Activated naive CD4-positive, alpha-beta T cell treated with anti-CD3 and anti-CD28 coated beads, Interleukin-2, amount 10 ng/mL, durations not matched to agents 7 days and 5 days (primary cell): ENCODE measurements at places on chromosomes 6 and 20.
A peak's percentile ranks its signal among the peaks of the same experiment; 100 is the strongest.

GRCh38 chr6:160378882-160379281 is 30.7 kb downstream of the SLC22A3 start:
- no peak for DNase-seq

- no peak for DNase-seq
Measured at GRCh38 chr6:49370518-49370917, 92.5 kb downstream of the MMUT start.

DNA sequence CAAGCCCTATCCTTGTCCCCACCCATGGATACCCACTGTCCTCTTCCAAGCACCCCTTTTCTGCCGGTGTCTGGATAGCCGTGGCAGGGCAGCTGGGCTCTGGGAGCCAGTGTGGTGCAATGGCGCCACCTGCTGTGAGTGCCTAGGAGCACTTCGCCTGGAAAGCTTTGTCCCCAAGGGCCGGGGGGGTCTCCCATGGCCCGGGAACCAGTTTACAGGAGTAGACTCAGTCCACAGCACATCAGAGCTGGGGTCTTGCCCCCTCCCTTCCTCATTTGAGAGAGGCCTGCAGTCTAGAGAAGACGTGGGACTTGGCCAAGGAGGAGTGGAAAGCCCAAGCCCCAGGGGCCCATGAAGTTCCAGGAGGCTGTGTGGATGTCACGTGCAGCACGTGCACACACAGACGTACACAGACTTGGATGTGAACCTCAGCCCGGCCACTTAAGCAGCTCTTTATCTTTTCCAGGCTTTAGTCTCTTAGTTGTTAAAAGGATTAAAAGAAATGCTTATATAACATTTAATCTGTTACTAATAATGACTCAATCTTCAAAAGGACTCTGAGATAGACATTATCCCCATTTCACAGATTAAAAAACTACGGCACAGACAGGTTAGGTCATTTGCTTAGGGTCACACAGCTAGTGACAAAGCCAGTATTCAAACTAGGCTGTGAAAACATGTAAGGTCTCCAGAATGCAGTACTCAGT is 40.9 kb upstream of the CDH22 start:
- DNase-seq: peak; percentile 69

DNA sequence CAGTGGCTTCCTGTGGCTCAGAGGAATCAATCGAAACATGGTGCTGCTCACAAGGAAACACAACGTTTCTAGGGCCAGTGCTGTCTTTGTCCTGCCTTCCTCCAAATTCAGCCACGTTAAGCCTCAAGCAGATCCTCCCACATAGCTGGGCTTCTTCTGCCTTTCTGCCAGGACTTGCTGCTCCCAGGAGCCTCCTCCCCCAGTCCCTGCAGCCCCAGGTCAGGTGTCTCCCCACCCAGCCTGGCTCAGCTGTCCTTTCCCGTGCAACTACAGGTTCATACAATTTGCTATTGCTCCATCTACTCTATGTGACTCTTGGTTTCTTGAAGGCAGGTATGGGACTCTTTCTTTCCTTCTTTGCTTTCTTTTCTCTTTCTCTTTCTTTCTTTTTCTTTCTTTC is 215.3 kb upstream of the RNF24 start:
- DNase-seq: no peak

GRCh38 chr6:51273228-51273961 is 454.7 kb downstream of the TFAP2B start:
- no peak for DNase-seq

DNA sequence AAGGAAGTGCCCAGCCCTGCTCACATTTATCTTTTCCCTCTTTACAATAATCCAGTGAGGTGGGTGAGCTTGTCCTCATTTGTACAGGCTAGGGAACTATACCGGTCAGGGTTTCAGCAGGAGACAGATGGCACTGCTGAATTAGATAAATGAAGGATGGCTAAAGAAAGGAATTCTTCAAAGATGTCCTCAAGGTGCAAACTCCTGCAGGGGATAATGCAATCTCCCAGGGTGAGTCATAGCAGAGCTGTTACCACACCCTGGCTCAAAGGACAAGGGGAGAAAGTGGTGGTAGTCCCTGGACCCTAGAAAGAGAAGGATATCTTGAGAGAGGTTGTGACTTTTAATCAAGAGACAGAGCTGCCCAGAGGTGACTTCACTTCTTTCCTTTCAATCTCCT is 66.7 kb downstream of the RFPL4B start:
- no peak for DNase-seq

DNA sequence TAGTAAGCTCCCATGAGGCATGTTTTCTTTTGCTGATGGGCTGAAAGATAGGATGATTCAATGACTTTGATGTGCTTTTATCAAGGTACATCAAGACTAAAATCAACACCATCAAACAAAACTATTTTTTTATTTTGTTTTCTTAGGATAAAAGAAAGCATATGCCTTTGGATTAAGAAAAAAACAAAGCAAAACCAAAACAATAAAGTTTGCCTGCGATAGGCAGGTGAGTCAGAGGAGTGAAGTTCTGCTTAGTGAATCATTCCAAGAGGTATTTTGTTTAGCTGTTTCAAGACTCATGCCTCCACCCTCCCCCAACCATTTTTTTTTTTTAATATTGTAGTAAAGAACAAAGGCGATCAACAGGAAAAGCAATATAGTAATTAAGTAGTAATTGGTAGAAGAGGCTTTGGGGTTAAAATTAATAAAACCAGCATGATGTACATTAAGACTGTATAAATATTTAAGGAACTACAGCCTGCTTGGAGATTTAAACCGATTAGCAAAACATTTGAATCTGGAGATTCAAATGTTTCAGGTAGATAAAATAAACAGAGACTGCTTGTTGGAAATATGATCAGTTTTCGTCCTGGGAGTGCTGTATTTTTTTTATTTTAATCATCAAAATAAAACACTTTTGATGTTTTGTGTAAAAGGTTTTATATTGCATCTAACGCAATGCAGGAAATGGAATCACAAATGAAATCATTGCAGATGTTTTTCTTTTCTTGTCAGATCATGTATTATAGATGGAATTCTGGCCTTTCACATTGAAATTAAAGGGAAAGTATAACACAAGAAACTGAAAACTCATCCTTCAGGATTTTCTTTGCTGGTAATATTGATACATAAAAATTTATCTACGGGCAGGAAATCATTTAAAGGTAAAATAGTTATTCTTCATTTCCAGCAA is 482.3 kb upstream of the MANEA start:
- no peak for DNase-seq

DNA sequence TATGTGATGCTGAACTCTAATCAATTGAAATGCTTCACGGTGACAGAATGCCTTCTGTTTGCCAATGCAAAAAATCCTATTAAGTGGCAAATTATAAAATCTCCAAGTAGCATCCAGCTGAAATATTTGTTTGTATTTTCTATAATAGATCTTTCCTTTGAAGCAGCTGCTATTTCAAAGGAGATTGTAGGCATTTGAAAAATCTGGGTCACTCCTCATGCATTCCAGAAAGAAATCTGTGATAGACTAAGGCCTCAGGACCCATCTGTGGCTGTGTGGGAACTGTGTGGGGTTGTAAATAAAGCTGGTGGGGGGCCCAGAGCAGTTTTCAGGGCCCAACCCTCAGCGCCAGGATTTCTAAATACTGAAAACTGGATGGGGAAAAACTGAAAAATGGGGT is 216.9 kb upstream of the ARG1 start:
- no peak for DNase-seq

DNA sequence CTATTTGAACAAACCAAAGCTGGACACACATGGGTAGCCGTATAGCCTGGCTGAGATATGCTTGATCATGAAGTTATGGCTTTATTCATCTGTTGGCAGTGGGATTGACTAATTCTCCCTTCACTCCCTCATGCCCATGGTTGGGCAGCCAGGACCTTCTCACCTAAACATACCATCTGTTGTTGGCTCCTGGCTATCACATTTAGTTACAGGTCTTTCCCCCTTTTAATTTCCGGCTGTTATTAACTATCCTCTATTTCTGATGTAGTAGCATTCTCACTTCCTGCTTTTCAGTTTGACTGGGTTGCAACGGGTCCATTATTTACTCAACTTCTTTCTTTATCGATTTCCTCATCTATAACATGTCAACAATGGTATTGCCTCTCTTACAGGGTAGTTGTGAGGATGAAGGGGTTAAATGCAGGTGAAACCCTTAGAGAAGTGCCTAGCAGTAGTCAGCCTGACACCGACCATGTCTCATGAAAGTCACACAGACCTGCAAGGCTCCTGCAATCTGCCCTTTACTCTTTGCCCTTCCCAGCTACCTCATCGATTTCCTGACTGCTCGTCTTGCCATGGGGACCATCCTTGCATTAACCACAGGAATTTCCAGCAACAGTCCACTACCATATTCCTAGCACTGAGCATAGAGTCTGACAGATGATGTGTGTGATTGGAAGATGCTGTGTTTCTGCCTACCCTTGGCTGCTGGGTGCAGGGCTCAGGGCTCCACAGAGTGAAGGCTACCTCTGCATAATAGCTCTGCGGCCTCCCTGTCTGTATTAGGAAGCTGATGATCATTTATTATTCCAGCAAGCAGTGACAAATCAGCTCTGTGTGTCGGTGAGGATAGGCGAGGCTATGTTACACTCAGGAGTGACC is 42.2 kb downstream of the PPP1R14C start:
- DNase-seq: no peak

- no peak for DNase-seq
Measured at GRCh38 chr6:96065213-96065612, 49.4 kb downstream of the FUT9 start.

GRCh38 chr6:167396659-167397490 is 72.0 kb downstream of the TTLL2 start:
- DNase-seq: no peak

DNA sequence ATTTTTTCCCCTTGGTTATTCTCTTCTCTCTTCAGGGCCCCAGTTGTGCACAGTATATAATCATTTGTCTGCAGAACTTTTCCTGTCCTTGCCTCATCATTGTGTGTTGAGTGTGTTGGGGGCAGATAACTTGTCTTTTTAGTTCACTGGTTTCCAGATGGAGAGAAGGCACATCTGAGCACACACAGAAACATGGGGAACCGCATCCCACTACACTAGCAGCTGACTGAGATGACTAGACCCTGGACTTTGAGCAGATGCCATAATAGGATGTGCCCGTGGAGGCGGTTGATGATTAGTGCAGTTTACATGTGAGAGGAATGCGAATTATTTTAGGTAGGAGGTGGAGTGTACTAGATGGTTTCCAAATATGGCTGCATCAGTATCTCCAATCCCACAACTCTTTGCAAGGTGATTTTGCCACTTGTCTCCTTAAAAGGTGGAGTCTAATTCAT is 26.5 kb upstream of the SH3BGRL2 start:
- DNase-seq: no peak

GRCh38 chr6:119602215-119603178 is 252.9 kb upstream of the MAN1A1 start:
- DNase-seq: no peak

- peak; percentile 51 for DNase-seq
Measured at GRCh38 chr20:41029150-41029901, 704 bp downstream of the TOP1 start.

- peak; percentile 1 for DNase-seq
Measured at GRCh38 chr6:43945768-43946080, 175.7 kb downstream of the VEGFA start.

GRCh38 chr20:33910056-33910455 is 83.7 kb upstream of the RALY start:
- no peak for DNase-seq

- DNase-seq: no peak
Measured at GRCh38 chr6:46653439-46654195, 842 bp downstream of the SLC25A27 start.

GRCh38 chr6:119322034-119322433 is 27.5 kb downstream of the MAN1A1 start:
- no peak for DNase-seq

DNA sequence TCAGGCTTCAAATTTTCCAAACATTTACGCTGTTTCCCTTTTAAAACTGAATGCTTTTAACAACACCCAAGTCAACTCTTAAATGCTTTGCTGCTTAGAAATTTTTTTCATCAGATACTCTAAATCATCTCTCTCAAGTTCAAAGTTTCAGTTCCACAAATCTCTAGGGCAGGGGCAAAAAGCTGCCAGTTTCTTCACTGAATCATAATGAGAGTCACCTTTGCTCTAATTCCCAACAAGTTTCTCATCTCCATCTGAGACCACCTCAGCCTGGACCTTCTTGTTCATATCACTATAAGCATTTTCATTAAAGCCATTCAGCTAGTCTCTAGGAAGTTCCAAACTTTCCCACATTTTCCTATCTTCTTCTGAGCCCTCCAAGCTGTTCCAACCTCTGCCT is 69.1 kb downstream of the RNF217 start:
- DNase-seq: no peak
